Esophagus mucosa (tissue), 1 donor: ENCODE measurements at places on chromosomes 3 and 15. TPM values are rescaled to one million over a fixed set of nuclear protein-coding genes. Genes with fewer than 3 reads are reported as not detected.

The STX19 gene
- 3.8 TPM for total RNA-seq

The CSK gene
- 77.1 TPM for total RNA-seq

The PODXL2 gene
- 2.7 TPM for total RNA-seq

The IGF2BP2 gene
- 4.9 TPM for total RNA-seq

The IL17RD gene
- total RNA-seq, result 2.4 TPM

The GPR62 gene
- not detected for total RNA-seq

The NR1I2 gene
- total RNA-seq, result not detected

The ENTPD3 gene
- 9.2 TPM for total RNA-seq

The STRIT1 gene
- total RNA-seq, result not detected

The ECE2 gene
- total RNA-seq, result not detected

The GPX1 gene
- 296 TPM for total RNA-seq

The UBXN7 gene
- 31.9 TPM for total RNA-seq

The TRPM1 gene
- not detected for total RNA-seq

The ITIH1 gene
- total RNA-seq, result 0.12 TPM

The LRRK1 gene
- 14.2 TPM for total RNA-seq

The C3orf70 gene
- total RNA-seq, result 0.64 TPM

The P4HTM gene
- 8.4 TPM for total RNA-seq

The TUSC2 gene
- total RNA-seq, result 12.2 TPM

The PTH1R gene
- total RNA-seq, result 0.28 TPM
